ENCODE measurements at places on chromosomes 2 and 18.

DNA sequence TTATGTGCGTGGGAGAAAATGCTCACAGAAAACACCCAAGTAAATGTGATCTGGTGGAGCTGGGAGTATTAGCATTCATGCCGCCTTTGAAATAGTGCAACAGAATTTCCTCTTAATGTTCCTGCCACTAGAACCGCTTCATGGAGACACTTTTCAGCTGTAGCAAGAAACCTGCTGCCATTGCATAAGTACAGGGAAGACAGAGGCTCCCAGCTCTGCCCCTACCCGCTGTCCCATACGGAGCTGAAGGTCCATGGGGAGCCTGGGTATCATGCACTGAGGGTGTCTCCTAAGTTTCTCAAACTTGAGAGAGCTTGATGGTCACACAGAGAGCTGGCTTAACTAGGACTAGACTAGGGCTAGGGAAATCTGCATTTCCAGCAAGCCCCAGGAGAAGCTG lies 49.6 kb downstream of the CRIM1 start:
- no peak for DNase-seq

DNA sequence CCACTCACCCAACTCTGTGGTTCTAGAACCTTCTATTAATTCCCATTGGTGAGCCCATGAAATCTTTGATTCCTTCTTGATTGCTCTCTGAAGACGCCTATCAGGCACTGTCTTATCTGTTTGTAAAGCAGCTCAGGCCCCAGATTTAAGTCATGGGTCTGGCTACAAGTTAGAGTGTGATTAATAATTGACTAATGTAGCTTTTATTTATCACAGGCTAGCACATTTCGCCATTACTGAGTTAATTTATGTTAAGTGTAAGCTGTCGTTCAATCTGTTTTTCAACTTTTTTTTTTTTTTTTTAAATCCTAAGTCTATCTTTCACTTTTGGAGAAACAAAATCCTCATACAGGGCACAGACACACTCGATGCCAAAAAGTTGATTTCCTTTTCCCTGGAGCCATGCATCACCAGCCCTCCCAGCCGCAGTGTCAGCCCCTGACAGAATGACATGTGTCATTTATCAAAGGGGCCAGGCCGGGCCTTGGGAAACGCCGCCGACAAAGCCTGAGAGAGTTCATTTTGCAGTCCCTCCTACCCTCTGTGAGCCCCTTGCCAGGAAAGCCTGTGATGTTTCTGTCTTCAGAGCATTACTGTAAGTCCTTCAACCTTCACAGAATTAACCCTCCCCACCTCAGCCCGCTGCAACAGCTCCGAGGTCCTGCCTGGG lies 15.8 kb downstream of the TSHZ1 start:
- DNase-seq = peak; percentile 71

DNA sequence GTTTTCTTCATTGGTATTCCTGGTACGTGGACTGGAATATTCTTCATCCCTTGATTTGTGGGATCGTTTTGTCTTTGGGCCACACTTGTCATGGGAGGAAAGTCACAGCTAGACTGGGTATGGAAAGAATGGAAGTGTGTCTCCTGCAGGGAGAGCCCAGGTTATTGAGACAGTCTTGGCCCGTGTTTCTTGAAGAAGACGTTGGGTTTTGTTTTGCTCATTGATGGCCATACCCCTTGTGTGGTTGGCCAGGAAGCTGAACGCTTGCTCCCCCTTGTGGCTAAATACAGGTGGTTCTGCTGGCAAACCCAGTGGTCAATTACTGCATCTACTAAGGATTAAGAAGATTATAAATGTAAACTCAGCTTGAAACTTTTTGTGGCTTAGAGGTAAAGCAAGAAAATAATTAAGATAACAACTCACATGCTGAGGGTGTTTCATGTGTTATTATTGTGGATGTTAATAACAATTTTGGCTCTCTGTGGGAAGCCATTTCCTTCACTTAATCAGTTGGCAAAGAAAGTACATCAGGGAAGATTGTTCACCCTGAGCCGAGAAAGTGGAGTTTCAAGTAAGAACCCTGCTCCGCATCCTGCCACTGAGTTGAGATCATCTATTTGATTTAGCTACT lies 91.8 kb downstream of the NEDD4L start:
- DNase-seq = peak; percentile 84

GRCh38 chr2:3628800-3629199 lies 29.2 kb upstream of the ALLC start:
- peak; percentile 38 for DNase-seq

DNA sequence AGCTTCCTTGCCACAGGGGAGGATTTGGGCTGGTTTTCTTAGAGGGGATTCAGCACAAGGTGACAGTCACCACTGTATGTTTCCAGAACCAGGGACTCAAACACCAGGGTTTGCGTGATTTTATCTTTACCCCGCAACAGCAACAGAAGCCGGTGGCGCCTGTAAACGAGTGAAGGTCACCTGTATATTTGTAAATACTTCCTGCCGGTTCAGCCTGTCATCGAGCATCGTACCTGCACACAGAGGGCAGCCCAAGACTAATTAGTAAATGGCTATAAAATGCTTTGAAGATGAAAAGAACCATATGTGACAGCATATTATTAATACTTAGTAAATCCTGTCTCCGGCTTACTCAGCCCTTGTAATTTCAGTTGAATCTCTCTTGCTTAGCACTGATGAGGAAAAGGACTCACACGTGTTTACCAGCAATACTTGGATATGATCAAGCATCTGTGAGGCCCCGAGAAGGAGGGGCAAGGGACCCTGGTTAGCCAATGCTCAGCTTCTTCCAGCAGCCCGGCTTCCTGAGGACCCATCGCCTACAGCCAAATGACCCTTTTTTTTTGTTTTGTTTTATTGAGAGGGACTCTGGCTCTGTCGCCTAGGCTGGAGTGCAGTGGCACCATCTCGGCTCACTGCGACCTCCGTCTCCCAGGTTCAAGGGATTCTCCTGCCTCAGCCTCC lies 51.3 kb upstream of the FOSL2 start:
- no peak for DNase-seq

DNA sequence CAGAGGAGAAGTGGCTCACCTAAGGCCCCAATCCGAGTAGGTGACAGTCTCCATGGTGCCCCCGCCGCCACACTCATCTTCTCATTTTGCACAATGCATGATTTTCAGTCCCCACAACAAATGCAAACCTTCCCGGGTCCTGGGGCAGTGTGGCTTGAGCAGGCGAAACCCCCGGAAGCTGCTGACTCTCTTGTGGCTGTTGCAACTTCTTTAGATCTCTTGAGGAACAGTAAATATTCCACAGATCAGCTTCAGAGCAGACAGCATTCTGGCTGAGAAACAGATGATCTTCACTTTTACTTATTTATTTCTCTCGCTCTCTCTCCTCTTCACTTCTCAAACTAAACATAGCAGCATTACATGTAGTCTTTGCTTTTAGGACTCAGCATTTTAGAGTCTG lies 51.9 kb downstream of the ASAP2 start:
- peak; percentile 82 for DNase-seq

DNA sequence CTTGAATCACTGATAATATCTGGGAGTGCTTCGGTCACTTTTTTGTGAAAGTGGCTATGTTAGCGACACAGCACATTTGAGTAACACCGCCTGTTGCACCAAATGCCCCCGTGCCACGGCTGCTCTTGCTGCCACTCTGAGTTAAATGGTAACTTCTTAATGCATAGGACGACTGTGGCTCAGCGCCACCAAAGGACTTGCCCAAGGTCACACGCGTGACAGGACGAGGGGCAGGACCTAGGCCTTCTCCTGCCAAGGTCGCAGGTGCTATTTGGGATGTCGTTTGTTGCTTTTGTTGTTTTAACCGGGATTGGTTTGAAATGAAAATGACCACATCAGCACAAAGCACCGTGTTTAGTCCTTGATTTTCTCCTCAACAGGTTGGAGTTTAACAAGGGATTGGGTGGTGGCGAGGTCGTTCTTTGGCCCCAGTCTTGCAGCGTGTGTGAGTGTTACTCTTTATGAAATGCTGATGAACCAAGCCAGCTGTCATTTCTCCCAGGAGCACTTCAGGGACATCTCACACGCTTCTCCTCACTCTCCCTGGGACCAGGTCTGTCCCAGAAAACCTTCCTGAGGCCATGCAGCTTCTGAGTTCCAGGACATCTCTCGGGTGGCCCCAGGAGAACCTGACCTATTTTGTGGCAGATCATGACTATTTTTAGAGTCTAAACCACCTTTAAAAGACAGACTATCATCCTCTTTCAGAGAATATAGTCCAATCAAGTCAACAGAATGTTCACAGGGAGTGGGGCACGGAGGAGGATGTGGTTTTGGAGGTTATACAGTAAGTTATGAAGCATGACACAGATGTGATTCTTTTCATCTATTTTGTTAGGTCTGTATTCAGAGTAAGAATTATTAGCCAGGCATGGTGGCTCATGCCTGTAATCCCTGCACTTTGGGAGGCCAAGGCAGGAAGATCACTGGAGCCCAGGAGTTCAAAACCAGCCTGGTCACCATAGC lies 49.9 kb downstream of the MTCL1 start:
- no peak for DNase-seq

- DNase-seq = no peak
These were observed 637.1 kb upstream of the CHAC2 start for GRCh38 chr2:53130441-53130943.

GRCh38 chr2:240966906-240967680 lies 31.3 kb upstream of the SNED1 start:
- no peak for DNase-seq

GRCh38 chr2:44211183-44211582 lies 42.5 kb downstream of the PPM1B start:
- DNase-seq = no peak

DNA sequence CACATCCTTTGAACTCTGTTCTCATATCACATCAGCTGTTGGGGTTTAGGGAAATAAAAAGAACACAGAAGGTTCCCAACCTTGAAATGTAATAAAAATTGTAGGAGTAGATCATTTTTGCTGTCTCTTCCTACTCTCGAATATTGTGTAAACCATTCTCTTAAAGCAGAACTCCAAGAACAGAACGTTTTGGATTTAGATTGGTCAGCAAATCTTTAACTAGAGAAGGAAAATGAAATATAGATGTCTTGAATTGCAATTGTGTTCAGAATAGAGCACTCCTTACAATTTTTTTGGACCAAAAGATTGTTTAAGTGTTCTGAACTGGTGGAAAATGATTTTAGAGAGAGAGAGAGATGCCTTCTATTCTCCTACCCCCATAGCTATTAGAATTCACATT lies 23.9 kb upstream of the THSD7B start:
- no peak for DNase-seq

DNA sequence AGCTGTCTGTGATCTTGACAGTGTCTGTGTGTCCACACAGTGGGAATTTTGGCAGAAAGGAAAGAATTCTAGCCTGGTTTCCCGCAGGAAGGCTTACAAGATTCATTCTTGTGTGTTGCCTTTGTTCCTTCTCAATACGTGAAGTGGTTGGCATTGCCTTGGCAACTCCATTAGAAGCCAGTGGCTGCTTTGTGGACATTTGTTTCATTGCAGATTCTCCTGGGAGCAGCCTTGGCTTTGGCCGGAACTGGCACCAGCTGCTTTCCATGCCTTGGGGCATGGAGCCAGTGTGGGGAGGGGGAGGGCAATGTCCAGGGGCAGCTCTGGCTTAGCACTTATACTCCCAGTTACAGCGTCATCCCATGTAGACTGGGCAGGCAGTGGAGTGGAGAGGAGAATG lies 39.4 kb downstream of the KIF5C start:
- no peak for DNase-seq

- DNase-seq = no peak
These were observed 154.5 kb downstream of the AGPS start for GRCh38 chr2:177547122-177547521.

- DNase-seq = no peak
These were observed 94.8 kb upstream of the LPIN2 start for GRCh38 chr18:3107740-3108151.

DNA sequence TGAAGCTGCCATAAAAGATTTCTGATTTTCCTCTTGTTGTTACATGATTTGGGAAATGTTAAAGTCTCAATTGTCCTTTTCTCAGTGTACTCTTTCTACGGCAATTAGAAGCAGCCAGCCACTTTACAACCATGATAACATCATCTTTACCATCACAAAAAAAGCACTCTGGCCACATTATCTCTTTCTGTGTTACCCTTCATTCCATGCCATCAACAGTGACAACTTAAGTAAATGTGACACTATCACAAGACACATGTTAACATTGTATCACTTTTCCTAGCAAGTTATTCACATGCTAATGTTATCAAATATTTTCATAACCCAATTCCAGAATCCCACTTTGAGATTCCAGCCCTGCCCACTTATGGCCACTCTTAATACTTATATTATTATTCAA lies 131.2 kb downstream of the TMX3 start:
- no peak for DNase-seq

DNA sequence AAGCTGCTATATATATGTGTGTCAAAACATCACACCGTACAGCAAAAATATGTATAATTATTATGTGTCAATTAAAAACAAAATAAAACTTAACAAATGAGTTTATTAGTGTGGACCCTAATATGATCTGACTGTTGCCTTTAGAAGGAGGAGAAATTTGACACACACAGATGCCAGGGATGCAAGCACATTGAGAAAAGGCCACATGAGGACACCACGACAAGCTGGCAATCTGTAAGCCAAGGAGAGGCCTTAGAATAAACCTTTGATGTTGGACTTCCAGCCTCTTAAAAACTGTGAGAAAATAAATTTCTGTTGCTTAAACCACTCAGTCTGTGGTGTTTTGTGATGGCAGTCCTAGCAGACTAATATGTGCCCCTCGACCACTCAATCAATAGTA lies 214.7 kb downstream of the KCNS3 start:
- no peak for DNase-seq

DNA sequence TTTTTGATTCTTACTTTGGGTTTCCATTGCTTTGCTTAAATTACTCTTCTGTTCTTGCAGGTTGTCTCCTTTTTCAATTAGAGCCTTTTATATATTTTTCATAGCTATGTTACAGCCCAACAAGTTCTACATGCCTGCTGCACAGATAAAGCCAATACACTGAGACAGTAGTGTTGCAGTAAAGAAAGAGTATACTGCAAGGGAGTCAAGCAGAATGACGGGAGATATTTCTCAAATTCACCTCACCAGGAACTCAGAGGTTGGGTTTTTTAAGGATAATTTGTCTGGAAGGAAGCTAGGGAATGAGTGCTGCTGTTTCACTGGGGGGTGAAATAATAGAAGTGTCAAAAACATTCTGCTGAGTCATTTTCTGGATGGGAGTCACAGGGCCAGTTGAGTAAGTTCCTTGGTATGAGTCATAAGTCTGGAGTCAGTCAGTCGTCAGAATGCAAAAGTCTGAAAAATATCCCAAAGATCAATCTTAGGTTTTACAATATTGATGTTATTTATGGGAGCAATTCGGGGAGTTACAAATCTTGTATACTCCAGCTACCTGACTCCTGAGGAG lies 193.0 kb upstream of the RGPD4 start:
- no peak for DNase-seq

GRCh38 chr2:105427485-105427884 lies 28.6 kb upstream of the FHL2 start:
- DNase-seq = no peak

DNA sequence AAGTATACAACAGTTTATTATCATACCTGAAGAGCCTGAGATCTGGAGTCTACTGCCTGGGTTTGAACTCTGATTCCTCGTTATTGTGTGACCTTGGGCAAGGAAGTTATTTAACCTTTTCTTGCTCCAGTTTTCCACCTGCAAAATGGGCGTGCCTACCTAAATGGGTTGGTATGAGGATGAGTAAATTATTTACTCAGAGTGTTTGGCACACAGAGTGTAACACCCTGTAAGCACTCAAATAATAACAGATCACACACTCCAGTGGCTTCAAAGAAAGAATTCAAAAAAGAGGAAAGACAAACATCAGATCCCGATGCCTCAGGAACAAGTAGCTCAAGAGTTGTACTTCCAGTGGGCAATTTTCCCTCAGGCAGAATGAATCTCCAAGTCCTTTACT lies 2.4 kb downstream of the SRD5A2 start:
- DNase-seq = no peak

All from lung (tissue), 17 donors.